Activated T-cell treated with anti-CD3 and anti-CD28 coated beads for 4 hours (primary cell): ENCODE measurements at places on chromosomes 7 and 10.

DNA sequence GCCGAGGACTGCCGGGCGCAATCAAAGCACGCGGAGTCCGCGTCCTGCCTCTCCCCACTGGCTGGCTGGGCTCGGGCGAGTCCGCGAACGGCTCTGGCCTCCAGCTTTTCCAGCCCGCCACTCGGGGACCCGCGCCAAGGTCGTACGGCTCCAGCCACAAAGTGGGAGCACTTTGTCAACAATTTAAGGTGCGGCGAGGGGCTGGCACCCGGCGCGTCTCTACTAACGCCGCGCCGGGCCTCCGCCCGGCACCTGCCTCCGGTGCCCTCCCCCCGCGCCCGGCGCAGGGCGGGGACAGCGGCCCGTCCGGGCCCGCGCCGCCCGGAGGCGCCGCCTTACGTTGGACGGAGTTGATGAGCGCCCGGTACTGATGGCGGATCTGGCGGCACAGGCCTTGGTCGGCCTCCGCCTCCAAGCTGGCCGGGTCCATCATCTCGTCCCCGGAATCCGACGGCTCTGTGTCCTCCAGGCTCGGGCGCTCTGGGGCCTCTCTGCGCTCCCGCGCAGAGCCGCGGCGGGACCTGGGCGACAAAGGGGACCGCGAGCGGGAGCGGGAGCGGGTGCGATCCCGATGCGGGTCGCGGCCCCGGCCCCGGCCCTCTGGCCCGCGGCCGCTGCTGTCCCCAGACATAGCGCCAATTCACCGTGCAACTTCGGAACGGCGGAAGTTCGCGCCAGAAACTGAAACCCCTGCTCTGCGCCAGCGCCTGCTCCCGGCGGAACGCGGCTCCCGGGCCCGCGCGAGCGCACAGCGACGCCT, at the start of gene NSMCE4A:
Gene NSMCE4A (minus strand): TSS at position 683 of the 760 bp plus-strand sequence. CDS start 52 bp downstream, at position 631.
- DNase-seq, result peak; percentile 58

DNA sequence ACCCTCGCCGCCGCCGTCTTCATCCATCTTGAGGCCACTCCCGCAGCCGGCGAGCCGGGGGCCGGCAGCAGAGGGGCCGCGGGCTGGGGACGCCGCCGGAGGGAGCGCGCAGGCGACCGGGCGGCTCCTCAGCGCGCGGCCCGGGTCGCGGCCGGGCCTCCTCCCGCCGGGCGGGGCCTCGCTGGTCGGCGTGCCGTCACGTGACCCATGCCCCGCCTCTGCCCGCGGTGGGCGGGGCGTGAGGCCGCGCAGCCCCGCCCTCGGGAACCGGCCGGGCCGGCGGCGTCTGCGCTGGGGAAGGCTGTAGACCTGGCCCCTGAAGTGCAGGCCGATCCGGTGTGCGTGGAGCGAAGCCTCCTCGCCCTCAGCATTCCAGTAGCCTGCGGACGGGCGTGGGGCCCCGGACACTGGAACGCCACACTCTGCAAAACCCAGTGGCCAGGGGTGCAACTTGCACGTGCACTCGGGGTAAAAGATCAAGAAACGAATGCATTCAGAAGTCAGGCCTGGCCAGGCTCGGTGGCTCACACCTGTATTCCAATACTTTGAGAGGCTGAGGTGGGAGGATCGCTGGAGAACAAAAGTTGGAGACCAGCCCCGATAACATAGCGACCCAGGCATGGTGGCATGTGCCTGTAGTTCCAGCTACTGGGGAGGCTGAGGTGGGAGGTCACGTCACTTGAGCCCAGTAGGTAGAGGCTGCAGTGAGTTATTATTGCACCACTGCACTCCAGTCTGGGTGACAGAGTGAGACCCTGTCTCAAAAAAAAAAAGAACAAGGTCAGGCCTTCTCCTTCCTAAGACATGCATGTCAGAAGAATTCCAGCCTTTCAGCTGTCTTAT, at the start of gene CYTH3:
Gene CYTH3 (minus strand): TSS at position 144 of the 843 bp plus-strand sequence. CDS start 117 bp downstream, at position 27.
- DNase-seq, result peak; percentile 62

DNA sequence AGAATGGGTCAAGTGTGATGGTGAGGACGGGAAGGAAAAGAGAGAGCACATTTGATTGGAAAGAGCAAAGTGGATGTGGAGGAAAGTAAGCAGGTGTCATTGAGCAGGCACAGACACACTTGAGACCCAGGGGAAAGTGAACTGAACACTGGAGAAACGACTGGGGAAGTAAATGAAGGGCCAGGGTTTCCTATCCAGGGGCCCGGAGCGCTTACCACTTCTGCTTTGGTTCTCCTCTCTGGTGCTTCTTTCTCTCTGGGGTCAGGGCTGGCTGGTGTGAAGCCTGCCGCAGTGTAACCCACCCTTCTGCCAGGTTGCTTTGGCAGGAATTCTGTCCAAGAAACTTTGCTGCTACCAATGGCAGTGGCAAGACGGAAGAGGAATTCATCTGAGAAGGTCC, 219.3 kb downstream of the SKAP2 start:
- no peak for DNase-seq

- no peak for DNase-seq
Observed at GRCh38 chr10:33129996-33130386, 172.0 kb upstream of the ITGB1 start.

- no peak for DNase-seq
Observed at GRCh38 chr7:123054357-123055133, 59.0 kb upstream of the TAS2R16 start.

DNA sequence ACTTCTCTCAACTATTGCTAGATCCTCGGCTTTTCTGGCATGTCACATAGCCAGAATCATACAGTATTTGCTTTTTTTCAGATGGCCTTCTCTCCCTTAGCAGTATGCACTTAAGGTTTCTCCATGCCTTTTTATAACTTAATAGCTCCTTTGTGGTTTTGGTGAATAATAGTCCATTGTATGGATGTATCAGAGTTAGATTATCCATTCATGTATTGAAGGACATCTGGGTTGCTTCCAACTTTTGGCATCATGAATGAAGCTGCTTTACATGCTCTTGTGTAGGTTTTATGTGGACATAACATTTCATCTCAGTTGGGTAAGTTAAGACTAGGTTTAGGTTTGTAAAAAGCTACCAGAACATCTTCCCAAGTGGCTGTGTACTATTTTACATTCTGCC, 4.6 kb downstream of the ATP5F1C start:
- DNase-seq, result no peak

DNA sequence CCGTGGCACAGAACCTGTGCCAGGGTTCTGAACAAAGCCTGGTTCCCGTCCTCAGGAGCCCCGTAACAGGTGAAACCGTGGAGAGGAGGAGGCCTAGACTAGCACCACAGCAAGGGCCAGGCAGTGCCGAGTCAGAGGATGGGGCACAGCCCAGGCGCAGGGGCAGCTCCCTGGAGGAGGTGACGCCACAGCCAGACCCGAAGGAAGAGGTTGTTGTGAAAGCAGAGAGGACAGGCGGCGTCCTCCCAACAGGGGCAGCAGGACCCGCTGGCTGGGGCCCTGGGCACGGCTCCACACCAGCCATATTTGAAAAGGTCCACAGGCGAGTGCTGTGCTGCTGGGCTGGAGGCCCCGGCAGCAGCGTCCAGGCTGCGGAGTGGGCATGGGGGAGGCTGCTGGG, 25.7 kb downstream of the DAGLB start:
- DNase-seq, result no peak

GRCh38 chr10:398954-399353, 263.7 kb downstream of the ZMYND11 start:
- no peak for DNase-seq

- no peak for DNase-seq
Observed at GRCh38 chr10:78319371-78319770, 285.7 kb downstream of the RPS24 start.

DNA sequence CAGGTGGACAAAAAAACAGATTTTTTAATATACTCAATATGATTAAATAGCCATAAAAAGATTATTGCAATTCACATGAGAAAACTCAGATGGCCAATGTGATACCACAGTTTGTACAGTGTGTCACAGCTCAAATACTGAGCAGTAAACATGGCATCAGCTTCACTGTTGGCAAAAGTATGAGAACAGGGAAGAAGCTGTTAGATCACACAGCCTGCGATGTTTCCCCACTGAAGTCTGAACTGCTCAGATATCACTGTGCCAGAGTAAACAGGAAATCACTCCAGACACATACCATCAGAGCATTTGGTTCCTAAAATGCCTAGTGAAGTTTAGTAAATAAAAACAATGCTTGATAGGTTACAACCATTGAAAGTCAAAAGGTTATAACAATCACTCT, 347.8 kb downstream of the ETV1 start:
- DNase-seq, result no peak

DNA sequence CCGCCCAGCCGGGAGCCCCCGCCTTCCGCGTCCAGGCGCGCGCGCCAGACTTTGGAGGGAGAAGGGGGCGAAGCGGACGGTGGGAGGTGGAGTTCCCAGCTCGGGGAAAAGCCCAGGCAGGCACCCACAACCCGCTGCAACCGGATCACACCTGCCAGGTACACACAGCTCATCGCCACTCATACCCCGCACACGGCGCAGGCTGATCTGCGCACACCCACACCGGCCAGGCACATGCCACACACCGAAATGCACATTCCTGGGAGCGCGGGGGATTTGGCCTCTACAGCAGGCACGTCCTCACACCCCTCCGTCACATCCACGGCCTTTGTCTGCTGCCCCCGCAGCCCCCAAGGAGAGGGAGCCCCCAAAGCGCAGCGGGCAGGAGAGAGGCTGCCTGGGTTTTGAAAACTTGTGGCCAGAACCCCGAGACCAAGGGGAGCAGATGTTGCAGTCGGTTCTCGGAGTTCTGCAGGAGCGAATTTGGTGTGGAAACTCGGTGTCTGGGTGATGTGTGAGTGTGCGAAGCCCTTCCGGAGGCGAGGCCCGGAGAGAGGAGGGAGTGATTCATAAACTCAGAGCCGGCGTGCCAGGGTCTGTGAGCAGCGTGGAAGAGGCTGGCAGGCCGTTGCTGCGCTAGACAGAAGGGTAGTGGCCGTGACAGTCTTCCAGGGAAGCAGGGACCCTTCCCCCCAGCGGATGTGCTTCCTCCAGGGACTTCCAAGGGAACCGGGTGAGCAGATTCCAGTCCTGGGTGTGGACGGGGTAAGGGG, 734 bp downstream of the CHST3 start:
- peak; percentile 41 for DNase-seq

DNA sequence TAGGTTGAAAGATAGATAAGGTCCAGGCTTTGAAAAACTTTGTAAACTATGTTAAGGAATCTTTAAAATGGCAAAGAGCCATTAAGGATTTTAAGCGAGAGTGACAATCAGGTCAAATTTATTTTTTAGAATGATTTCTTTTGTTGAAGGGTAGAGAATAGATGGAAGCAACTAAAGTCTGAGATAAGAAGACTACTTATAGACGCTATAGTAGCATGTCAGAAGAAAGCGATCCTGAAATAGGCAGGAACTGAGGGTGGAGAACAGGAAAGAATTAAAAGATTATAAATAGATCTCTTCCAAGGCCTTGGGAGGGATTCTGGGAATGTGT, 13.0 kb upstream of the TSPAN13 start:
- DNase-seq, result no peak

DNA sequence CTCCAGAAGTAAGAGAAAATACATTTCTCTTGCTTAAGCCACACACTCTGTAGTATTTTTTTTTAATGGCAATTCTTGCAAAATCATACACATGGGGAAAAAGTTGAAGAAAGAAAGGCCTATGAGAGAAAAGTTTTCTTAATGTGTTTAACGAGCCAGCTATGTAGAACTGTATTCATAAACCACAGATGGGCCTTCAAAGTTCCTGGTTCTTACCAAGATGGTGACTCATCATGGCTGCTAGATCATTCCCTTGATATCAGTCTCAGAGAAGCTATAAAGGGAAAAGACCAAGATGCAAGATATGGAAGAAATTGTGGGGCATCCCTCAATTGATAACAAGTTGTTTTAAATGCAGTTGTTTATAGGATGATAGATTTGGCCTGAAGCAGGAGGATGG, 992.7 kb upstream of the MBL2 start:
- no peak for DNase-seq

- DNase-seq, result no peak
Observed at GRCh38 chr7:20330928-20331909, 519 bp downstream of the ITGB8 start.

DNA sequence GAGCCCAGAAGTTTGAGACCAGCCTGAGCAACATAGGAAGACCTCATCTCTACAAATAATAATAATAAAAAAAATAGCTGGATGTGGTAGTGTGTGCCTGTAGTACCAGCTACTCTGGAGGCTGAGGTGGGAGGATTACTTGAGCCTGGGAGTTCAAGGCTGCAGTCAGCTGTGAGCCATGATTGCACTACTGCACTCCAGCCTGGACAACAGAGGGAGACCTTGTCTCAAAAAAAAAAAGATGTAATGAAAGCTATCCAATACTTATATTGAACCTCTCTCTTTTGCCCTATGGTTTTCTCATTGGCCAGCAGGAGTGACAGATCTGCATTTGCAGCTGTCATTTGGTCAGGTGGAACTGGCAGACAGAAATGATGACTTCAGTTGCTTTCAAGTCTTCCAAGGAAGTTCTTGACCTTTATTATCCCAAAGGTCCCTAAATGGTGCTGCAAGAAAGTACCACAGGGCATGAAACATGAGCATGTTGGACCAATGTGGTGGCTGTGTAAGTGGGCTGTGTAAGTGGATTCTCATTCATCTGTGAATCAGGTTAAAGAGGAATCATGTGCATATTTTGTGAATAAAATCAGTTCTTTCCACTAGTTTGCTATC, 99.4 kb downstream of the CALD1 start:
- DNase-seq, result no peak

- no peak for DNase-seq
Observed at GRCh38 chr7:60017-60675, 132.2 kb upstream of the FAM20C start.

DNA sequence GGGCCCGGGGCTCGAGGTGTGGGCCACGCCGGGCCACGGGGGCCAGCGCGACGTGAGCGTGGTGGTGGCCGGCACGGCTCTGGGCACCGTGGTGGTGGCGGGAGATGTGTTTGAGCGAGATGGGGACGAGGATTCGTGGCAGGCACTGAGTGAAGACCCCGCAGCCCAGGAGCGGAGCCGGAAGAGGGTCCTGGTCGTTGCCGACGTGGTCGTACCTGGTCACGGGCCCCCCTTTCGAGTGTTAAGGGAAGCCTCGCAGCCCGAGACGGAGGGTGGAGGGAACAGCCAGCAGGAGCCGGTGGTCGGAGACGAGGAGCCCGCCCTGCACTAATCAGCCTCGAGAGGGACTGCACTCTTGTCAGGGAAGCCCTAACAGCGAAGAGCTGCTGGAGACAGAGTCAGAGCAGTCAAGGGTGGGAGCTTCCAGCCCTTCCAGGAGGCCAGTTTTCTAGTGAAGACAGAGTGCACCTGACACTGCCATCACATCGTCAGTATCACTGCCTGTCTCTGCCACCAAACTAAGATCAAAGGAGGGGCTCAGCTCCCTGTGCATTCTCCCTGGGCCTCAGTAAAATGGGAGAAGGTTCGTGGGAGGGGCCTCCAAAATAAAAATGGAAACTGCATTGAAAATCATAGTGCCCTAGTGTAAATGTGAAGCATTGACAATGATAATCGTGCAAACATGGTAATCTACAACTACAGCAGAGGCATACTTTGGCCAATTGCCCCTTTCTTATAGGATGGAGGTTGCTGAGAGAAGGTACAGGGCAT, 1.3 kb downstream of the MBLAC1 start:
- DNase-seq, result no peak
